NCI-H2107 (cell line): ENCODE measurements at places on chromosomes 6 and 20.

- no peak for DNase-seq
Measured at GRCh38 chr6:158686791-158687381, 37.0 kb downstream of the SYTL3 start.

- DNase-seq = no peak
Measured at GRCh38 chr20:54044156-54044555, 26.2 kb downstream of the BCAS1 start.

GRCh38 chr20:46206992-46207549 lies 89.0 kb downstream of the CD40 start:
- no peak for DNase-seq

DNA sequence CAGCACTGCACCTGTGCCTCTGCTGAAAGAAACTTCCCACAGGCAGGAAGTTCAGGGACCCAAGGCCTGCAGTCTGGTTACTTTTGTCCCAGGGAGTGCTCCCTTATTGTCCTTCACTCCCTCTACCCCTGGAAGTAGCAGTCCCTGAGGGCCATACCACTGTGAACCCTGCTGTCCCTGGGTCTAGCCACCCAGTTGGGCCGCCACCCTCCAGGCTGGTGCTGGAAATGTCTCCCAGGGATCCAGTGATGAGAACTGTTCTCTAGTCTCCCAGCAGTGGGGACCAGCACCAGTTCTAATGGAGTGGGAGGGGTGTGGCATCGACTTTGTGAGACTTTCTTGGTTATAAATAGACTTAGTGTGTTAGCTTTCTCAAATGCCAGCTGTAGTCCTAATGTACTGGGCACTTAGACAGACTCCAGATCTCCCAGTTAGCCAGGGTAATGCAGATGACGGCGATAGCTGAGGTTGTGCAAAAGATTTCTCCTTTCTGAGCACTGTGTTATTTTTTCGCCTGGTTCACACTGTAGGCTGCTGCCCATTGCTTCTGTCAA lies 462.5 kb downstream of the CDH26 start:
- DNase-seq = no peak

DNA sequence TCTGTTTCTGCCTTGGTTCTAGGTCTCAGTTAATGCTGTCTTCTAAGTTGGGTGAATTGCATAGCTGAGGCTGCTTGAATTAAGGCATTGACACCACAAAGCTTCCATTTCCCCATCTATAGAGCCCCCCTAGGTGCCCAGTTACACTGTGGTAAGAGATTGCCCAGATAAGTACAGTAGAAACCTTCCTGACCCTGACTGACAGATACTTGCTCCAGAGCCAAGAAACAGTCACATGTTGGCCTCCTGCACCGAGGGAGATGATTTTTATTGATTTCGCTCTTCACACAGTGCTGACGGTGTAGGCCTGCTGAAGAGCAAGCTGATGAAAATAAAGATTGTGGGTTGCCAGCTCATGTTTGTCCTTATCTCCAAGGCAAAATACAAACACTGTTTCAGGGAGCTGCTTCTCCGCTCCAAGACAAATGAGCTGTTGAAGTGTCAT lies 67.9 kb downstream of the TRMT11 start:
- DNase-seq = no peak

GRCh38 chr20:61120595-61121515 lies 131.2 kb upstream of the CDH4 start:
- DNase-seq = peak; percentile 3

- no peak for DNase-seq
Measured at GRCh38 chr20:64067733-64068307, 4.8 kb downstream of the TCEA2 start.

DNA sequence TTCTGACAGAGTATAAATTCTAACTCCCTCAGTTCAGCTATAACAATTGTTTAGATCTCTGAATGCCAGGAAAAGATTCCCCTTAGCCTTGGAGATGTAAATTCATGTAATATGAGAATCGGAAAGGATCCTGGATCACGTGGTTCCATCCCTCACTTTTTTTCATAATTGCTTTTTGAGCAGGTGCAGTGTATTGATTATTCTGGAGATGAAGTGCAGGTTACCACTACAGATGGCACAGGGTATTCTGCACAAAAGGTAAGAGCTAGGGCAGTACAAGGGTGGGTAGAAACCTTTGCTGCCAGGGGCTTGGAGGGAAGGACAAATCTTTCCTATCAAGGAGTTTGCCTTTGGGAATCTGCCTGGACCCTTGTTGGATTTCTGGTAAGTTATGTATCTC lies 52.7 kb downstream of the KDM1B start:
- peak; percentile 52 for DNase-seq

GRCh38 chr6:154792761-154793160 lies 59.5 kb downstream of the SCAF8 start:
- no peak for DNase-seq

- DNase-seq = no peak
Measured at GRCh38 chr6:138241934-138242333, 23.6 kb upstream of the PBOV1 start.

DNA sequence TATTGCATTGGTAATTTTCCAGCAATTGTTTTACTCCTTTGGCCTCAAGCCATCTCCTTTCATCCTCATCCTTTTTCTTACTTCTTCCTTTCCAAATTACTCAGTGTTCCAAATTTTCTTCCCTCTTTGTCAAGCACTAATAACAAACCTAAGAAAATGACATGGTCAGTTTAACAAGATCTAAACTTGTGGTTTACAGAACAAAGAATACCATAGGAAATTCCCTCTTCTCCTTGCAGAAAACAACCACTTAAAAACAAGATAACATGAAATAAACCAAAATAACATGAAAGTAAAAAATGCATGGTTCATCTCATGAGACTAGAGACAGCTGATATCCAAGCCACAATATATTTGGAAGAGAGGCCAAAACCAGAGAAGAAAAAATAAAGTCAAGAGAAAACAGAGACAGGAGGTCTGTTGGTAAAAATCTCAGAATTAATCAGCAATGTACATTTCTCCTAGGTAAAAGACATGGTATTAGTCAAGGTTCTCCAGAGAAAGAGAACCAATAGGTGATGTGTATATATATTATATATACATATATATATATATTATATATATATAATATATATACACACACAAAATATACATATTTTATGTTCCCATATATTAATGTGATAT lies 51.0 kb upstream of the SENP6 start:
- no peak for DNase-seq

GRCh38 chr20:10447028-10447427 lies 11.9 kb downstream of the SLX4IP start:
- DNase-seq = no peak

- DNase-seq = no peak
Measured at GRCh38 chr6:26478985-26479278, 21.2 kb upstream of the BTN1A1 start.

DNA sequence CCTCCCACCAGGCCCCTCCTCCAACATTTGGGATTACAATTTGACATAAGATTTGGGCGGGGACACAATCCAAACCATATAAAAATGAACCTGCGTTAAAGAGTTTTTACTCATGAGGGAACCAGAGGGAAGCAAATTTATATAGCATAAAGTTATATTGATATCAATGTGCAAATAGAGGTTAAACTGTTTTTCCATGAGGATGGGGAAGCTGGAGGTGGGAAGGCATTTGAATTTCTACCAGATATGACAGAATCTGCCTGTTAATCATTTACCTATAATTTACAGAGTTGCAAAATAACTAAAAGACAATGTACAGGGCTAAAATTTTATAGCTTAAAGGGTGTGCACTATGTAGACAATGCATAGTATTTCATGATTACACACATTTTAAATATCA lies 322.0 kb upstream of the FKBP1C start:
- DNase-seq = no peak

GRCh38 chr20:33450867-33451266 lies 7.3 kb upstream of the SNTA1 start:
- no peak for DNase-seq

GRCh38 chr20:57860576-57860975 lies 150.8 kb upstream of the PMEPA1 start:
- DNase-seq = no peak

DNA sequence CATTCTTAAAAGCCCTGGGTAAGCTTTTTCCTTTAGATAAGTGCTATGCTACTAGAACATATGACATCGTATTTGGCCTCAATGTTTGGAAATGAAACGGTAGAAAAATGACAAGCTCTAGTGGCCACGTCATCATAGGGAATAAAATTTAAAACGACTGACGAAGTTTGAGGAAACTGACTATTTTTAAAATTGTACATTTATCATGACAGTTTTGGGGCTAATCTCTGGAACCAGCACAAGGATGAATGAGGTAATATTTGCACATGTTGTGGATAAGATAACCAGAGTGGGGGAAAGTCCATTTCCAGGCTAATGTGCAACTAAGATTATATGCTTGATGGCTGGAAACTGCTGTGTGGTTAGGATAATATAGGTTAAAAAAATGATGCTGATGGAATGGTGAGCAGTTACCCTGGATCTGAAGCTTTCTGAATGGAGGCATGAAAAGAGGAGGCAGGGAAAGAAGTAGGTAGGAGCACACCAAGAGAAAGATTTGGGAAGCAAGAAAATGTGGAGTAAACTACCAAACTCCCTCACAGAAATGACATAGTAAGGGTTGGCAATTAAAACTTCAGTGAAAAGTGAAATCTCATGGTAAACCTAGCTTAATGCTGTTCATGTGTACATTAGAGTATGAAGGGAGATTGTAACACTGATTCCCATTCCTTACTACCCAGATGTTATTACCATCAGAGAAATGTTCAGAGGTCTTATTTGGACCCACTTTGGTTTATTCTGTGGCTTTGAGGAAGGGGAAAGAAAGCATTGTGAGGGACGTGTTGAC lies 42.7 kb upstream of the CEP162 start:
- no peak for DNase-seq

DNA sequence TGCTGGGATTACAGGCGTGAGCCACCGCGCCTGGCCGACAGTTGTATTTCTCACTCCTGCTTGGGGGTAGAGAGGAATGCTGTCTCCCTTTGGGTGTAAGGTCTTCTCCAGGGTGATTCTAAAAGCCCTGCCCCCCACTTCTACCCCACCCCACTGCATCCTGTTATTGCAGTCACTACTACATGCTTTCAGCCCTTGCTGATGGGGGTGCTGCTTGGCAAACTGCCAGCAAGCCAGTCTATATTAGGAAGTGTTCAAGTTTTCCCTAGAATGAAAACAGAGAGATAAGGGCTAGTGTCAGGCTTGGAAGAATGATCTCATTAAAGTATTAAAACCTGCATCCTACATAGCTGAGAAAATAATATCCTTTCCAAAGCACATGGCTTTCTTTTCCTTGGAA lies 31.3 kb downstream of the TTI1 start:
- no peak for DNase-seq

- no peak for DNase-seq
Measured at GRCh38 chr20:21511850-21512633, 1.8 kb downstream of the NKX2-2 start.

DNA sequence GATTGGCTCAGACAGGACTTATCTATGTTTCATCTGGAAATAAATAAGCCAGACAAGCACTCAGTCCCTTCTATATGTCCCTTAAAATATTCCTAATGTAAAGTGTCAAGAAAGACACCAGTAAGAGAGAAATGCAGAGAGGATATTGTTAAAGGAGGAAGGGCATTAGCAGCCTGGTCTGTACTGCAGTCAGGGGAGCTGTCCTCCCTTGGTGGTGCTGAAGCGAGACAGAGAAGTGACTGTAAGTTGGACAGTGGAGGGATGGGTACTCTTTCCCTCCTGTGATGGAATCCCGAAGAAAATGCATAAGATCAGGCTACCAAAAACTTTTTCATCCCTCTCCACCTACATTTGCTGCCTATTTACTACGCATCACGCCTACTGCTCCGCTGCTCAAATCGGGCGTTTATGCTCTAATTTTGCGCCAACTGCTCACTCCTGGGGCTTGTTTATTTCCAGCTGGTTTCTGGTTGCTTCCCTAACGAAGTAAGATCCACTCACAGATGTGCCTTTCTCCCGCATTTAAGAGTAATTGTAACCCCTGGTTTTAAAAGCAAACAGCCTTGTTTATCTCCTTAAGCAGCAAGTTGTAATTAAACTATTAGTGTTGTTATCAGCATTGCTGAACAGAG lies 35.2 kb downstream of the PHACTR1 start:
- DNase-seq = no peak

DNA sequence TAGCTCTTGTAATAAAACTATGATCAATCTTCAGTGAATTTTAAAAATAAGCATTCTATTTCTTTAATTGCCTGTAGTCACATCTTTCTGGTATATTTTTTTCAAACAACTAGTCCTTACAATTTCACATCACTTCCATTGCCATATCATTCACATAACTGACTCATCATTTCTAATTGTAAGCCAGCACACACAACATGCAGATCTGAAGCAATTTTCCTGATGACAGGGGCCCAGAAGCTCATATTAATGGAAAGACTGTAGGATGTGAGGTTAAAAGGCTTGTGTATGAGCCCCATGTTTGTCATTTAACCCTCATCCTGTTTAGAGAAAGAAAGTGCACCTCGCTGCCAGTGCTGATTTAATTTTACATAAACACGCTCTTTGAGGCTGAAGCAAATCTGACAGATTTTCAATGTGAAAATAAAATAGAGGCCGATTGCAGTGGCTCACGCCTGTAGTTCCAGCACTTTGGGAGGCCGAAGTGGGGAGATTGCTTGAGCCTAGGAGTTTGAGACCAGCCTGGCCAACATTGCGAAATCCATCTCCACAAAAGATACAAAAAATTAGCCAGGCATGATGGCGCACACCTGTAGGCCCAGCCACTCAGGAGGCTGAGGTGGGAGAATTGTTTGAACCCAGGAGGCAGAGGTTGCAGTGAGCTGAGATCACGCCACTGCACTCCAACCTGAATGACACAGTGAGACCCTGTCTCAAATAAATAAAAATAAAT lies 40.1 kb upstream of the LTV1 start:
- DNase-seq = no peak

- no peak for DNase-seq
Measured at GRCh38 chr6:163355426-163355991, 59.0 kb upstream of the QKI start.

DNA sequence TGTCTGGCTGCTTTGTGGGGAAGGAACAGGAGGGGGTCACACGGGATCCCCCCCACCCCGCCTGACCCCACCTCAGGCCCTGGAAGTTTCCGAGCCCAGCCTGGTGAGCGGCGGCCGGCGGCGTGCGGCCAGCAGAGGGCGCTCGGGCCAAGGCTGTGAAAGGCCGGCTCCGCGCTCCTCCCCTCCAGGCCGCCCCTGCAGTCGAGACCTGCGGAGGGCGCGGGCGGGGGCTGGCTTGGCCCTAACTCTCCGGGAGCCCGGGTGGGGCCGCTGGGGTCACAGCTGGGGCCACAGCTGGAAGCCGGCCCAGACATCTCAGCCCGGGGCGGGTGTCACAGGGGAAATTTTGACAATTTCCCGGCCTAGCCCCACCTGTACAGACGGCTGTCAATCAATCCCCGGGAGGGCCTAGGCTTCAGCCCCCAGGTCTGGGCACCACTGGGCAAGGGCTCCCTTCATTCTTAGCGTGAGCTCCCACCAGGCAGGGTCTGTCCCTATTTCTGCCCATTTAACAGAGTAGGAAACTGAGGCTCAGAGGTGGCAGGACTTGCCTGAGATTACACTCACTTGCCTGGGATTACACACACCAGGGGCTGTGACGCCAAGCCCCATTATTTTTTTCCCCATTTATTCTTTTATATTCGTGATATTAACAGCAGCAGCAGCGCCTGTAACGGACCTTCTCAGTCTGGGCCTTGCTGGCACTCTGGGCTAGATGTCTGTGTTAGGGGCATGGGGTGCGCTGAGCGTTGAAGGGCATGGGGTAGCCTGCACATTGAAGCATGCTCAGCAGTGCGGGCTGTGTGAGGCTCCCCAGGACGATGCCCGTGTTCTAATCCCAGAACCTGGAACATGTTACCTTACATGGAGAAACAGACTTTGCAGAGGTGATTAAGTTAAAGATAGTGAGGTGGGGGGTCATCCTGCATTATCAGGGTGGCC lies 23.0 kb downstream of the ZBP1 start:
- DNase-seq = no peak
